ENCODE measurements at places on chromosomes 6 and 20.
A peak's percentile ranks its signal among the peaks of the same experiment; 100 is the strongest.

GRCh38 chr20:40506537-40506939, 182.5 kb downstream of the MAFB start:
- peak; percentile 39 for DNase-seq

DNA sequence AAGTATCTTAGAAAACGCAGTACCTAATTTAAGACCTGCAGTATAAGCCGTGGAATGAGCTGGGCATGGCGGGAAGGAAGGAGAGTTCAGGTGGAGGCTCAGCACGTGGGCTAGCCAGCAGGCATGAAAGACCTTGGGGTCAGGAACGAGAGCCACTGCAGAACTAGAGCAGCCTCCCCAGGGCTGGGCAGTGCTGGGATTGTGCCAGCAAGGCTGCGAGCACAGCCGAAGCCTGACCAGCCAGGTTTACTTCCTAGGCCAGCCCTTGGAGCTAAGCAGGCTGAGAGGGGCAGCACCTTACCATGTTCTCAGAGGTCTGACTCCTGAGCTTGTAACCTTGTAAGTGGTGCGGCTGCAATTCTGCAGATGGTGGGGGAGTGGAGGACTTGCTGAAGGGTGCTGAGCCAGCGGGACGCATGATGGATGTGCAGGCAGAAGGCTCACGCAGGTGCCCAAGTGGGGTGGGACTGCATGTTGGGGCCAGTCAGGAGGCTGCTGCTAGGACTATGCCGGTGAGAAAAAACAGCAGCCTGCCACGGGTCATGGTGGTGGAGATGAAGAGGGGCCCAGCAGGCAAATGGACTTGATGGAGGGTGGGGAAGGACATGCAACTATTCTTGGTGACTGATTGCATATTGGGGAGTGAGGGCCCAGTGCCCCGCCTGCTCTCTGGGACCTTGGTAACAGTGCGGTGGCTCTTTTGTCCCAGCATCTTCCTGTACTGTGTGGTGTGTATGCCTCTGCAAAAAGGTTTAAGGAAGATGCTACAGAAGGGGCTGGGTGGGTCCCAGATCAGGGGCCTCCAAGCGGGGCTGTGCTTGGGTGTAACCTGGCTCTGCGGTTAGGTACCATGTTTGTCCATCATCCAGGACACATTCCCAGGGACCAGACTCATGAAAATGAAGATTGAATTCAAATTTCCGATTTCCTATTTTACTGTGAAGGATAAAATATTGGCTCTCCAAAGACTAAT, 37.6 kb upstream of the IRF4 start:
- no peak for DNase-seq

- DNase-seq: no peak
Observed at GRCh38 chr6:45156075-45156474, 172.1 kb upstream of the RUNX2 start.

GRCh38 chr6:96844530-96844929, 7.3 kb upstream of the GPR63 start:
- no peak for DNase-seq

- no peak for DNase-seq
Observed at GRCh38 chr6:10412461-10413261, 2.2 kb downstream of the TFAP2A start.

All from T-helper 1 cell (primary cell).